ENCODE measurements at places on chromosomes 6 and 20.

DNA sequence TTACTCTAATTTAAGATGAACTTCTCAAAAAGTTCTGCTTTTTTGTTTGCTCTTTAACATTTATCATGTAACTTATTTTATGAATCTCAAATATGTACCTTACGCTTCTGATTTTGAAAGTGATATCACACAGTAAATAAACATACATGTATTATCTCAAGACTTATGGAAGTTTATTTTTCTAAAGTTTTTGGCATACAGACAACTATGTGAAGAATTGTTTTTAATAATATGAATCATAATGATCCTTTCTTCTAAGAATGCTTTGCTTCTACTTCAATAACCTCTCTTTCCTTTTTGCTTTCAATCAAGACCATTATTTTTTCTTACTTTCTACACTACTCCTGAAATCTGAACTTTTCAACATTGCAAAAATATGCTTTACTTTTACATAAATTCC, 816.4 kb downstream of the EYS start:
- no peak for DNase-seq

- DNase-seq = no peak
Observed at GRCh38 chr20:63319164-63320040, 26.4 kb downstream of the COL20A1 start.

GRCh38 chr6:142819603-142820337, 125.2 kb downstream of the HIVEP2 start:
- peak; percentile 25 for DNase-seq

GRCh38 chr6:70686548-70687133, 19.0 kb downstream of the SMAP1 start:
- DNase-seq = no peak

- no peak for DNase-seq
Observed at GRCh38 chr6:131640100-131640499, 3.0 kb downstream of the ENPP3 start.

DNA sequence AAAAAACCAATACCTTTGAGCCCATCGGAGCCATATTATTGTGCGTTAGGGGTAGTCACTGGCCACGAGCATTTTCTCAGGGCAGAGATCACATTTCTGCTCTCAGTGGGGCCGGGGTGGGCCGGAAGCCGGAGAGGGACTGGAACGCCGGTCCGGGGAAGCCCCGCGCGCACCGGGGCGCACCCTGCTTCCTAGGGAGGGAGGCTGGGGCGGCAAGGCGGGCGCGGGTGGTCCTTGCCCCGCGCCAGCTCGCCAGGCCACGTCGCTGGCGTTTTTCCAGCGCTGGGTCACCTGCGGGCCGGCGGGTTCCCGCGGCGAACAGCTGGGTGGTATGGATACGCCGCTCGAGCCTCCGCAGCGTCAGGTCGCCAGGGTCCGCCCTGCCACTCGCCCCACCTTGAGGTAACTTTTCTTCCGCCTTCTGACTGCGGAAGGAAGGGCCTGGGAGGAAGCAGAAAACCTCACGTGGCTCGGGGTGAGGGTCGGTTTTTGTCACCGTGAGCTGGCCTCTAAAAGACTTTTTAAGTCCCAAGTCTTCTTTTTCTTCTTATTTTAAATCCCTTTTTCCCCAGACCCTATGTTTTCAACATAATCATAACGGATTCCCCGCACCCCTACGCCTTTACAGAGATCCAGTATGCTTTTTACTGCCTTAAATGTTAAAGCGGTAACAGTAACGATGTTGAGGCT, 2.7 kb upstream of the EEF1A1 start:
- peak; percentile 44 for DNase-seq
